ENCODE measurements at places on chromosomes 4 and X.

DNA sequence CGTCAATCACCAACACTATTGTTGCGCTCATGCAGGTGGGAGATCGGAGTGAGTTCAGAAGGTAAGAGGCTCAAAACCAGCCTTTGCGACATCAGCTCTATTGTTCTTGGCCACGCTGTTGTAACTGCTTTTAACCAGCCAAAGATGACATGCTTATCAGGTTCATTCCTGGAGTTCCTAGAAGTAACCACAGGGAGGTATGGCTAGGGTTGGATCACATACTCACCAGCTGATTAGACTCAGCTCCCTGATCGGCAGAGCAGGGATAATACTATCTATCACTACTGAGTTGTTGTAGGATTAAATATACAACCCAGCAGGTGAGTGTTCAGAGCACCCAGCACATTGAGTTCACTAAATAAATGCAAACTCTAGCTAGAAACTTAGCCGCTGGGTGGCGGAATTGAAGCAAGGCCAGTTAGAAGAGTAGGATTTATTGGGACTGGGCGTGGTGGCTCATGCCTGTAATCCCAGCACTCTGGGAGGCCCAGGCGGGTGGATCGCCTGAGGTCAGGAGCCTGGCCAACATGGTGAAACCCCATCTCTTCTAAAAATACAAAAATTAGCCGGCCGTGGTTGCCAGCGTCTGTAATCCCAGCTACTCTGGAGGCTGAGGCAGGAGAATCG, 12.4 kb downstream of the SLC34A2 start:
- DNase-seq = no peak

DNA sequence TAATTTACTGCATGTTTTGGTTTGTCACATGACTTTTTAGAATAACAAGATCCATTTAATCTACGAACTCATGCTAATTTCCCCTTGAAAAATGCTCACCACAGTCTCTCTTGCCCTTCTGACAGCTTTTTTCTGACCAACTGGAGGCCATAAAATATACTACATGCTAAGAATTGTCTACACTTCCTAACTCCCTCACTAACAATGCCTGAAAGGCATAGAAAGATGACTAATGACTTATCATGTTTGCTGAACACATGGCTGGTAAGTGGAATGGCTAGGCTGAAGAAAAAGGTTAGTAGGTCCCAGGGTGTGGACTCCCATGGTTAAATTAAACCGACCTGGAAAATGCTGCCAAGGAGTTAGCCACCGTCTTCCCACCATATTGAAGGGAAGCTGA, 309.9 kb downstream of the SPOCK3 start:
- no peak for DNase-seq

GRCh38 chr4:128221586-128221985, 66.0 kb downstream of the PGRMC2 start:
- DNase-seq = no peak

- DNase-seq = no peak
Observed at GRCh38 chr4:132770776-132771175, 378.3 kb upstream of the PCDH10 start.

DNA sequence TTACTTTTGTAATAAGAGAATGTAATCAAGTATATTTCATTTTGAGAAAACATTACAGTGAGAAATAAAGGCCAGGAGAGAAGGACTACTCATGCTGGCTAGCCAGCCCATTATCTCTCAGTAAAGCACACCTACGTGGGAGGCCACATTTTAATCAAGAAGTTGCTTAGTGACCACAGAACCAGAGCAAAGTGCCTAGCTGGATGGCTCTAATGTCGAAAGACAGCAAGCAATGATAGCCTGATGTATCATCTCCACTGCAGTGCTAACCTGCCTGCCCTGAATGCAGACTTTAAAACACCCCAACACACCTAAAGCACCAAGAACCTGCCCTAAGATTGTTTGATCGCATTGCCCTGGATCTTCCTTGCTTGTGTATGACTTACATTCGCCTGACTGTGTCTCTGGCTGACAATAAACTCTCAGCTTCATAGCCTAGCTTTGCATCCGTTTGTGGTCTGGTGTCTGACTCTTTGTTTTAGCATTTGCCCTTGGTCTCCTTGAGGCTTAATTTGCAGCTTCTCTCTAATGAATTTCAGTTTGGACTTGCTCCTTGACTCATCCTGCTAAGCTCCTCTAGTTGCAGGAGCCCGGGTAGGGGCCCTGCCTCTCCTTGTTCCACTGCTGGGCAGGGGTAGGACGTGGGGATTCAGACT, 31.4 kb upstream of the SOWAHD start:
- no peak for DNase-seq

DNA sequence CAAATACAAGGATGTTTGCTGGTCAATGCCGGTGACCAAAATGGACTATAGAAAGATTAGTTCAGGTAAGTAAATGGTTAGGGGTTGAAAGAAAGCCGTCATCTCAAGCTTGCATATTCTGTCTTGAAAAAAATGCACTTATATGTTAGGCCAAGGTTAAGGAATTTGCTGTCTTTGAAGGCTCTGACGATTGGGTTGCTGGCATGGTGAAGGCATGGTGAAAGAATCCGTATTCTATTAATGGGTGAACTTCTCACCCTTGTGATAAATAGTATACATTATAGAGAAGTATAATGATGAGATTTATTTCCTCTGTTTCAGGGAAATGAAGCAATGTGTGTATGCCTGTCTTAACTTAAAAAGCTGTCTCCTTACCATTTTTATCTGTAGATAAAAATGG, 132.6 kb downstream of the ADGRL3 start:
- no peak for DNase-seq

Measured in SHP77 (cell line).